Stimulated activated CD4-positive, alpha-beta T cell treated with anti-CD3 and anti-CD28 coated beads, Interleukin-1b, Interleukin-23, amount 100 ng/mL, for 4 hours (primary cell): ENCODE measurements at places on chromosomes 12 and 14.

DNA sequence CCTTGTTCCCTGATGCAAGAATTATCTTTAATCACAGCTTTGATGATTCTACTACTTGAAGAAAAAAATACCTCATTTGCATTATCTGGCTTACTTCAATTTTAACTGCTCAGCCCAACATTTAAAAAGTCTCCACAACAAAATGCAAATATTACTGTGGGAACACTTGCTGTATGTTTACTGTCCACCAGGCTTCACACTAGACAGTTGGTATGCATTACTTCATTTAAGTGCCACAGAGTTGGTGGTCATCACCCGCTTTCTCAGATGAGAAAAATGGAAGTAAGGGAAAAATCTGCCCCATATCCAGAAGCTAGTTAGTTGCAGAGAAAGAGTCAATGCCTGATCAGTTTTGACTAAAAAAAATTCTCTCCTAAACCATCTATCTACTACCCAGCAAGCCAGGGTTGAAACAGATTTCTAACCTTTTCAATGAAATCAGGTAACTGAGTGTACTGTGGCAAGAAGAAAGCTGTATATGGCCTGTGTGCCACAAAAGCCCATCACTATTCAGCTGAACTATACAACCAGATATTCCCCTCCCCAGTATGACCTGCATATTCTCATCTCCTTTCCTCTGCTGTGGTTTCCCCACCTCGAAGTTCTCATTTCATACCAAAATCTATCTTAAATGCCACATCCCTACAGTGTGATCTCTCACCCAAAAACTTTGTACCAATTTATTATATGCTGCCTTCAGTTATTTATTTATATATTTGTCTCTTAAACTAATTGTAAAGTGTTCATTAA, 90.3 kb downstream of the ATP2B1 start:
- DNase-seq: no peak

GRCh38 chr12:92079054-92079385, 66.6 kb downstream of the BTG1 start:
- DNase-seq: no peak

- DNase-seq: no peak
Measured at GRCh38 chr14:85125291-85125670, 404.7 kb upstream of the FLRT2 start.

DNA sequence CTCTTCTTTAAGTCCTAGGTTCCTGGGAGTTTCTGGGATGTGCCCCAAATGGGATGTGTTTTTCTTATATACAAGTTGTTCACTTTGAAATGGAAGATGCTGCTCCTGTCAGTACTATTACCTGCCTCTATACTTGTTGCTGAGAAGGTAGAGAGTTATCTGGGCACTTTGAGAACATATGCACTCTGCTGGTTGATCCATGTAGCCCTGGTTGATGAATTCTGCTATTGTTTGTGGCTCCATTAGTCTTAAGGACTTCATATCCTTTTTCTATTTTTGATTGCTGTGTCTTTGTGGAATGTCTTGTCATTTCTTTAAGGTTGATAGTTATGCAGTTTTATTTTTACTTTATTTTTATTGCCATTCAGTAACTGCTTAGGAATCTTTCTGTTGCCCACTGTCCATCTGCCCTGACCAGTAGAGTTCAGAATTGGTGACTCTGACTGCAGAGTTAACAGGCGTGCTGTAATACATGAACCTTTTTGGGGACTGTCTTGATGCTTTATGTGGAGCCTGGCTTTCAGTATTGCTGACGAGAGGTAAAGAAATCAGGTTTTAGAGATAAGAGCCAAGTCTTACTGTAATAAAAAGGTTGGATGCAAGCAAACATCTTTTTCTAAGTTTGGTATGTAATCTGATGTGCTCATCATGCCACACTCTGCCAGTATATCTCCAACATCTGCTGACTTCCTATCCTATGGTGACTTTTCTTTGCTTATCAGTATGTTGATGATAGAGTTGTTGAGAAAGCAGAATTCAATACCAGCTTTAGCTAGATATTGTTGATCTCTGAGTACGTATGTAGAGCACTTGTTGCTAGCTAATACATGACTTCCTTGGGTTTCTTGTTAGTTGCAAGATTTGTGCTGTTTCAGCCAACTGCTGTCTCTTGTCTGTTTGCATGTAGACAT, 1.6 kb downstream of the GMPR2 start:
- no peak for DNase-seq

GRCh38 chr14:106203438-106203837, 677.1 kb downstream of the TMEM121 start:
- no peak for DNase-seq

DNA sequence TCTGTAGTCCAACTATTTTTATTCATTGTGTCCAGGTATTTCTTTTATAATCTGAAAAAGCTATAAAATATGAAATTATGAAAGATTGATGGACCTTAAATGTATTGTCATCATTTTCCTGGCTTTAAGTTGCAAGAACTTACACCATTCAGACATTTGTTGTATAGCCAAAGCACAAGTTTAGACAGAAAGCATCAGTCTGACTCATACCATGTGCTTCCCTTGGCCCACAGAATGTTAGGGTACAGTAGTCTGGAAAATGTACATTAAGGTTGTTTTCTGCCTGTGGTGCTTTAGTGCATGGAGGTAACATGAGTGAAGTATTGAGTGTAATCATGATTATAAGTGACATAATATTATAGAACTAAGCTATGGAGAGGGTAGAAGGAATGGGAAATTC, 1002.5 kb downstream of the BCL11B start:
- no peak for DNase-seq

GRCh38 chr14:98682033-98682432, 590.0 kb downstream of the BCL11B start:
- DNase-seq: no peak

DNA sequence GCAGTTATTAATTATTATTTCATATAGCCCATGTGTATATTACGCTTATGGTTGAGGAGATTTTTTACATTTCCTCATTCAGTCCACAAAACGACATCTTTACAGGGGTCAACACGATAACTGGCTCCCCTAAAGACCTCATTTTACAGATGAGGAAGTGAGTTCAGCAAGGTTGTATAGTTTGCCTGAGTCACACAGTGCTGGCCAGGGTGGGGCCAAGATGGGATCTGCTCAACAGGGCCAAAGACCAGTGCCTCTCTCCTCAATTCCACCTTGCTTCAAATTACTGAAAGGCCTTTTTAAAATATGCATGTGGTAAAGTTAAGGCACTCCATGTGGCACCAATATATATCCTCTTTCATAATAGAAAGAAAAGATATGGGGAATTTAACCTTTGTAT, 13.1 kb downstream of the GRIN2B start:
- DNase-seq: no peak

- DNase-seq: no peak
Measured at GRCh38 chr14:59175404-59175803, 13.1 kb upstream of the DAAM1 start.

DNA sequence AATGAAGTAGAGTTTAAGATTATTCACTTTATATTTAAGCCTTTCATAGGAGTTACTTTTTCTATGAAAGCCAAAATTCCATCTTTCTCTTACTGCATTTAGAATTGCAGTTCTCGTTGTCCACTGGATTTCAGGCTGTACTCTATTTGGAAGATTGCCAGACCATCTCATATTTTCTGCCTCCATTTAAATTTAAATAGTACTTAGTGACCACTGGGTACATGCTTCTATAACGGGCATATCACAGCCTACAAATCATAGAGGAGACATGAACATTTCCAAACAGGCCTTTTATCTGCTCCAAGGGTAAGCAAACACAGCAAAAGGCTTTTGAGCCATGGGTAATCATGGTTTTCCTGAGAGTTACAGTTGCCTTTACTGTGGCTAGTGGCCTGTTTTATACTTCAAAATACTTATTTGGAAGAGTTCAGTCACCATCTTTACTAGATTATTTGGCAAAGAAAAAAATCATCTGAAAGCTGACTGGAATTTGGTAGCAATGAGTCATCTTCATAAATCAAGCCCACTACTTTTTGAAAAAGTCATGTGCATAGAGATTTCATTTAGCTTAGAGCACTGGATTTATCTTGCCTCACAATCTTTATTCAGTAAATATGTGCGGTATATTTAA, 15.7 kb downstream of the ANO6 start:
- DNase-seq: no peak
